ENCODE measurements at places on chromosomes 6 and 20.

- peak; percentile 76 for DNase-seq
Measured at GRCh38 chr6:142833054-142833453, 111.9 kb downstream of the HIVEP2 start.

DNA sequence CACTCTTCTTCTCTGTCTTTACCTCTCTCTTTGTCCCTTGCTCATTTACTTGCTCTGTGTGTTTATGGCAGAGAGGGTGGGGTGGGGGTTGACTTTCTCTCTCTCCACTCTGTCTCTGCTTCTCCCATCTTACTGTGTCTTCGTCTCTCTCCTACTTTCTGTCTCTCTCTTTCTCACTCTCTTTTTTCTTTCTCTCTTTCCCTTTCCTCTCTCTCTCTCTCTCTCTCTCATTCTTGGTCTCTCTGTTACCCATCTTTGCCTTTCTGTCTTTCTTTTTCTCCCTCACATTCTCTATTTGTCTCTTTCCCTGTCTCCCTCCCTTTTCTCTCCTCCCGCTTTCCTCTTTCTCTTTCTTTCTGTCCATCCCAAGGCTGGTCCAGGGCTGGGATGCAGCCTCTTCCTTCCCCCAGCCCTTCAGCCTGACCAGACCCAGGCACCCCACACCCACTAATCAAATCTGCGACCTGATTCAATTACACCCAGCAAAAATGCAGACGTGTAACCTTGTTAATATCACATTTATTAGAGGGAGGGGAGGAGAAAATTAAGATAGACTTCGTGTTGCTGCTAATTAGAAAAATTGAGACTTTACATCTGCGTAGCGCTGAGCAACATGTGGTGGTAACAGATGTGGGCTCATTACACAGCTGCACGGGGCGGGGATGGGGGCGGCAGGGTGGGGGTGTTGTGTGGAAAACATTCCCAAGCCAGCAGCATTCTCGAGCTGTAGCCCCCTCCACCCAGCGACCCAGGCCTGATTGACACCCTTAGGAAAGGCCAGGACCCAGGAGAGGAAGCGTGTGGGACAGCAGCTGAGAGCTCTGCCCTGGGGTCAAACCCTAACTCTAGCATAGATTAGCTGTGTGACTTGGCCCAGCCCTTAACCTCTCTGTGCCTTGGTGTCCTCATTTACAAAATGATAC lies 124.9 kb upstream of the MAFB start:
- no peak for DNase-seq

GRCh38 chr20:4819901-4820300 lies 98.2 kb downstream of the PRND start:
- no peak for DNase-seq

DNA sequence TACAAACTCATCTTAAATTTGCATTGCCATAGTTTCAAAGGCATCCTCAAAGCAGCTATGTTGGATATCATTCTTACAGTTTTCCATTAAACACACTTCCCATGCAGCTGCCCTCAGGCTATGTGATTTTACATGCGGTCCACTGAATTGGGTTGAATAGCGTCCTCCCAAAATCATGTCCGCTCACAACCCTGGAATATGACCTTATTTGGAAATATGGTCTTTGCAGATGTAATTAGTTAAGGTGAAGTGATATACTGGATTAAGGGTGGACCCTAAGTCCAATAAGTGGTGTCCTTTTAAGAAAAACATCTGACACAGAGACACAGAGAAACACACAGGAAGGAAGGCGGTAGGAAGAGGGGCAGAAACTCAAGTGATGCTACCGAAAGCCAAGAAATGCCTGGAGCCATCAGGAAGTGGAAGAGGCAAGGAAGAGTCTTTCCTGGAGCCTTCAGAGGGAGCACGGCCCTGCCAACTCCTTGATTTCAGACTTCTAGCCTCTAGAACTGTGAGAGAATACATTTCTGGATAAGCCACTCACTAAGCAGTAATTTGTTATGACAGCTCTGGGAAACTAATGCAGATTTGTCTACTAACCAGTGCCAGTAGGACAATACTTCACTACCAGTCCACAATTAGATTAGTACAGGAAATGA lies 42.7 kb upstream of the NHSL1 start:
- DNase-seq = no peak

- no peak for DNase-seq
Measured at GRCh38 chr20:6017880-6018279, 36.0 kb downstream of the LRRN4 start.

GRCh38 chr6:33289784-33290315 lies 449 bp downstream of the PFDN6 start:
- DNase-seq = no peak

GRCh38 chr6:30495993-30496392 lies 6.7 kb downstream of the HLA-E start:
- DNase-seq = no peak

DNA sequence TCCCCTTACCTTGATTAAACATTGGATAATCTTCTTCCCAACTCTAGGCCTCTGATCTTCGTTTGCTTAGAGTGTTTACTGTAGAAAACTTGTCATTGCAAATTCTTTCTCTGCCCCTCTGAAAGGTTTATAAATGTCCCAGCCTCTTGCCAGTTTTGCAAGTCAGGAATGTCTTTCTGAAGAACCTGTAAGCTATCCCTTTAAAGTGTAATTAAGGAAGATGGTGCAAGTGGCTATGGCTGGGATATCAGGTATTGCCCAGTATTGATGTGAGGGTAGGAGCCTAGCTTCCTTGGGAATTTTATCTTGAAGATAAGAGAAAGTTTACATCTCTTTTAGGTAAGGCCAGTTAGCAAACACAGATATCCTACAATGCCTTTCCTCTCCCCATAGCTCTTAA lies 211.0 kb upstream of the RIMS1 start:
- no peak for DNase-seq

DNA sequence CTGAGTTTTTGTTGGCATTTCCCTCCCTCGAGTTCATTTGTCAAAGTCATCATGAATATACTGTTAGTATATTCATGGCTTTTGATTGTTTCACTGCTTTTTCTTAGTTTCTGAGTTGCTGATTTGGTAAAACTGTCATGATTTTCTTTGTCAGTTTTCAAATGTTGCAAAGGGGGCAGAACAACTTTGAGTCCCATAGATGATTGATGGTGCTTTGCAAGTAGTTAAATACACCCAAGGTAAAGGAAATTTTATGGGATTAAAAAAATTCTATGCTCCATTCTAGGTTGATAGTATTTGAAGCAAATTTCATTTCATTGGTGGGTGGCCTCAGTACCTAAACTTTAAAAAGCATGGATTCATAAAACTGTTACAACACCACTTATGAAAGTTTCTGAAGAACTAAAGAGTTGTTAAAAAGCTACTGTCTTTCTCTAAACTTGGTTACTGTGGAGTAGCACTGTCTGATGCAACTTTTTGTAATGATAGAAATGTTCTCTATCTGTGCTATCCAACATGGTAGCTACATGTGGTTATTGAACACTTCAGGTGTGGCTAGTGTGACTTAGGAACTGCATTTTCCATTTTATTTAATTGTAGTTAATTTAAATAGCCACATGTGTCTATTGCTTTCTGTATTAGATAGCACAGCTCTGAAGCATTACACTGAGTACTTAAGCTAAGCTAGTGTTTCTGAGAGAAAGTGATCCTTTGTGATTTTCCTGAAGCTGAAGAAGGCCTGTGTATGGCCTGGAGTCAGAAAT lies 153.6 kb downstream of the ZFAND3 start:
- DNase-seq = no peak

GRCh38 chr20:34546751-34547181 lies 11.8 kb upstream of the MAP1LC3A start:
- no peak for DNase-seq

DNA sequence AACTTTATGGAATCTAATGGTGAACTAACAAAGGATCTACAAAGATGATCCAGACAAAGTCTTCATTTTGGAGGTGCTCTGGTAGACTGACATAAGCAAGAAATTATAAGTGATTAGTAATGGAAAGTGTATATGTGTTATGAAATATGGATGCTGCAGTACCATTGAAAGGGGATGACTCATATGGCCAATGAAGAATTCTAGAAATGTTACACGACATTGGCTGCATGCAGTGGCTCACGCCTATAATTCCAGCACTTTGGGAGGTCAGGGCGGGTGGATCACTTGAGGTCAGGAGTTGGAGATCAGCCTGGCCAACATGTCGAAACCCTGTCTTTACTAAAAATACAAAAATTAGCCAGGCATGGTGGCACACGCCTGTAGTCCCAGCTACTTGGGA lies 23.5 kb downstream of the CFAP206 start:
- no peak for DNase-seq

DNA sequence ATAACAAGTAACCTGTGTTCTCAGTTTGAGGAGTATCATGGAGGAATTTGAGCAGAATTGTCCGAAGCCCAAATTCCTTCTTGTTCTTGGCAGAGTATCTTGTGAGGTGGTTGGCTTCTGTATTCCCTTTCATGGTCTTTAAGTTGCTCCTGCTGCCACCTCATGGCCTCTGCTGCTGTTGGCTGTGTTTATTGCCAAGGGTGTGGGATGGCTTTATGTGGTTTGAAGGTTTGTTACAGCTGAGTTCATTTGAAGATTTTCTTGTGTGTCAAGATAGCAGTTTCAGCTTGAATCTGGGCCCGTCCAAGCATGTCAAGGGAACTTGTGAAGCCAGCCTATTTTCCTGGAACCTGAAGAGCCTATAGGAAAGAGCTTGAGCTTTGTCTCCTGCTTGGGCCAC lies 20.2 kb upstream of the TTK start:
- DNase-seq = peak; percentile 50

DNA sequence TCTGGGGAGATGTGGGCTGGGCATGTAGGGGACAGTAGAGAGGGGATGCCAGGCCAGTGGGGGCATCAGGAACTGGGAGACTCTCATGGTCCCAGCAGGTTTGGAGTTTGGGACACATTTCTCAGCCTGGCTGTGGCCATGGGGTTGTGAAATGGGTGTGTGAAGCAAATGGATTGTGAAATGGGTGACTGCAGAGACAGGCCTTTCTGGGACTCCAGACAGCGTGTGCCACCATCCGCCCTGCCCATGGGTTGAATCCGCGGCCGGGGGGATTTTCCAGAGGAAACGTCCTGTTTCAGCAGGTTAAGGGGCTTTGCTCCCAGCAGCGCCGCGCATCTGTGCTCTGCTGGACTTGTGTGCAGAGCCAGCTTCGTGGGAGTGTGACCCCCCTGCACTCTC lies 3.7 kb upstream of the PMEPA1 start:
- no peak for DNase-seq

DNA sequence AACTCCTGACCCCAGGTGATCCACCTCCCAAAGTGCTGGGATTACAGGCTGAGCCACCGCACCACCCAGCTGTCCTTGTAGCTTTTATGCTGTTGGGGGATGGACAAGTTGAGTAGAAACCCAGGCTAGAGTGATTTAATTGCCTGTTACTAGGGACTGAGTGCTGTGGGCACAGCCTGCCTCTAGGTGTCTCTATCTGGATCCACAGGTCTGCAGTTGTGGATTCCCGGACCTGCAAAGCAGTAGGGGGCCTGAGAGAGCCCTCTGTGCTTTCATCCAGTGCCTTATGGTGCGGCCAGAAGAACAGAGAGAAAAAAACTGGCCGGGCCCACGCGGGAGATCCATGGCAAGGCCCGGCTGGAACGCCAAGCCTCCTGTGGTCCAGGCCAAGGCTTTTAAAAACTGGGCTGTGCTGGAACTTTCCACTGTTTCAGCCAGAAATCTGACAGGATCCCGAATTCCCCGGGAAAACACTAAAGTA lies 5.2 kb downstream of the SIRPA start:
- no peak for DNase-seq

GRCh38 chr20:62367136-62367632 lies at the start of gene LAMA5:
LAMA5 (minus strand) TSS chr20:62367312; CDS start chr20:62367245, 67 bp downstream.
- DNase-seq = no peak

- DNase-seq = no peak
Measured at GRCh38 chr20:22520381-22520780, 64.0 kb downstream of the FOXA2 start.

DNA sequence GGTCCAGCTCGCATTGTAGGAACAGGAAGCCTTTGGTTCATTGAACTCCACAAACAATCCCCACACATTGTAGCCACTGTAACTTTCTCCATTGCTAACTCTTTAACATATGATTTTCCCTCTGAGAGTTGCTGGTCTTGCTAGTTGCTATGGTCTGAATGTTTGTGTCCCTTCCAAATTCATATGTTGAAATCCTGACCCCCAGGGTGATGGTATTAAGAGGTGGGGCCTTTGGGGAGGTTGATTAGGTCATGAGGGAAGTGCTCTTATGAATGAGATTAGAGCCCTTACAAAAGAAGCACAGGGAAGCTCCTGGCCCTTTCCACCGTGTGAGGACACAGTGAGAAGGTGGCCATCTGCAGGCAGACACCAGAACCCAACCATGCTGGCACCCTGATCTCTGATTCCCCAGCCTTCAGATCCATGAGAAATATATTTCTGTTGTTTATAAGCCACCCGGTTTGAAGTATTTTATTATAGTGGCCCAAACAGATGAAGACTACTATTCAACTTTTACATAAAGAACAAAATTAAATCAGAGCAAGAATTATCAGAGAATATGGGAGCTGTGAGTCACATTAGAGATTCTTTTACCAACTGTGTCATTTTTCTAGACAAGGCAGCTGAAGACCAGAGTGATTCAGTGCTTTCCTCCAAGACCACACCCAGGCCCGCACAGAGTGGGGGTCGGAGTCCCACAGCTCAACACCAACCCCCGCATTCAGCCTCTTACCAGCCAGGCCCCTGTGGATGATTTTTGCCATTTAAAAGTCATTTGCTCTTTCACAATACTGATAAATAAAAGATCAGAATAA lies 143.0 kb downstream of the SAMD5 start:
- DNase-seq = no peak

DNA sequence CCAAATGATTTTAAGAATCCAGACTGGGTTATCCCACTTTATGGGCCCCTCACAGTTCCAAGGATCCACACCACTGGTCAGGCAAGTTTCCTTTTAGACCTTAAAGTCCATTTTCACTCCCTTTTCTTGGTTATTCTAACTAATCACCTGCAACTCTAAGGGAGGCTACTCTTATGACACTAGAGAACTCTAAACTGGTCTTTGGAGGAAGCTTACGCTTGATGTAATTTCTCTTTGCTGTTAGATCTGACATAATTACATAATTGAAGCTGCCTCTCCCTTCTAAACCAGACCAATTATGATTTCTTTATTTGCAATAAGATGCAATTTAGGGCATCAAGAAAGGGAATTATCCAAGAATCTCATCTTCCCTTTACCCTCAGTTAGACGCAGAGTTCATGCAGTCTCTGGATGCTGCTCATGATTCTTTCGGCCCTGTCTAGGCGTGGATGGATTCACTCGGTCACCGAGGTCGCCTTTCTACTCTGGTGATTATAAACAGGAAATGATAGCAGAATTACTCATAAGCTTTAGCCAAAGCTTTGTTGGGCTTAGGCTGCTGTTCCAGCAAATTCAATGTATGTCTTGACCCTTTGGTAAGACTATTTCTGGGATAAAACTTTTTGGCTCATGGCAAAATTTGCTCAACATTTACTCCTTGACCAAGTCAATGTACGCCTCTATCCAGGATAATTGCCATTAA lies 166.4 kb upstream of the PRND start:
- no peak for DNase-seq

- DNase-seq = no peak
Measured at GRCh38 chr20:60477958-60478357, 519.7 kb downstream of the CDH26 start.

DNA sequence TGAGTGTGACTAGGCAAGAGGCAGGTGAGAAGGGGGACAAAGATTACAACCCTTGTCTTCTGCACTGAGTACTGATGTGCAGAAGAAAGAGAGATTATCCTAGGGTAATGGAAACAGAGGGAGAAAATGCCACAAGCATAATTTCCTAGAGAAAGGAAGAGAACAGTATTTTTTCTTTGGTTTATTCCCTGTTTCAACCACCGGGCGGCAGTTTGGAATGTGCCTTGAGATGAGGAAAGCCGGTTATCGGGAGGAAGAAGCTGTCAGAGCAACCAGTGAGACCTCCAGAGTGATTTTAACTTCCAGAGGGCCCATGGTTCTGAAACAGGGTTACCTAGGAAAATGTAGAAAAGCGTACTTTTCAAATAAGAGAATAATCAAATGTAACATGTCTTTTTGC lies 121.4 kb downstream of the REV3L start:
- DNase-seq = no peak

Data from epithelial cell of prostate (primary cell).